ENCODE measurements at places on chromosomes 4 and X.
A peak's percentile ranks its signal among the peaks of the same experiment; 100 is the strongest.

GRCh38 chr4:78345237-78345636 is 206.3 kb upstream of the ANXA3 start:
- peak; percentile 36 for DNase-seq

GRCh38 chr4:33626221-33626620 is 2618.1 kb downstream of the ARAP2 start:
- DNase-seq, result no peak

DNA sequence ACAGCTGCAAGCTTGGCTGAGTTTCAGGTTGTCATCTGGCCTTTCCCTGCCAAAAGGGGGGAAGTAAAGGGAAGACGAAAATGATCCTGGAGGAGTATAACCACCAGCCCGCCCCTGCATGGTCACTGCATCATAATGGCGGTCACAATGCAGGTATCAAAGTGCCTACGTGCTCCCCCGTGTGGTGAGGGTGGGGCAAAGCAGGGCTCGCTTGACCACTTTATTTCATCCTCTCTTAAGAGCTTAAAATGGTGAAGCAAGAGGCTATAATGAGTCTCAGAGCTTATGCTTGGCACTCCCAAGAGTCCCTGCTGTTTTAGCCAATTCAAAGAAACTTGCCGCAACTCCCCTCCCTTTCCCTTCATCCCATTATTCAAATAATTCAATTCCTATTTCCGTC is 105.6 kb downstream of the APOOL start:
- peak; percentile 64 for DNase-seq

GRCh38 chrX:119236623-119237561 is 807 bp downstream of the PGRMC1 start:
- peak; percentile 51 for DNase-seq

- DNase-seq, result peak; percentile 16
Observed at GRCh38 chr4:173145131-173145530, 23.5 kb upstream of the GALNT7 start.
